ENCODE measurements at places on chromosomes 1 and 21.
A peak's percentile ranks its signal among the peaks of the same experiment; 100 is the strongest.

DNA sequence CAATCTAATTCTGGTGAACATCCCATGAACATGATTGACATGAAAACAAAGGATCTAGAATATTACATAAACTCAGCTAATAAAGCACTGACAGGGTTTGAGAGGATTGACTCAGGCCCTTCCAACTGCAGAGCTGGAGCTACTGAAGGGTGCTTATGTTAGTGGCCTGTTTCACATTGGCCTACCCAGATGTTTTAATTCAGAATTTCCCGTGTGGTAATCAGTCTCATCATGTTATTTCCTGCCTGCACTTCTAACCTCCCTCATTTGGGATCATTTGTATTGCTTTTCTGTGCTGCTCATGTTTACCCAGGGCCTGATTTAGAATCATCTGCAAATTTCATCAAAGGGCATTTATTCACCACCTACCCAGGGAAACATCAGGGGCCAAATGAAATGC lies 270.3 kb downstream of the PLPP3 start:
- DNase-seq = no peak

GRCh38 chr1:82445827-82446226 lies 645.1 kb downstream of the ADGRL2 start:
- DNase-seq = no peak

- DNase-seq = no peak
Measured at GRCh38 chr1:215599418-215600074, 32.4 kb downstream of the KCTD3 start.

DNA sequence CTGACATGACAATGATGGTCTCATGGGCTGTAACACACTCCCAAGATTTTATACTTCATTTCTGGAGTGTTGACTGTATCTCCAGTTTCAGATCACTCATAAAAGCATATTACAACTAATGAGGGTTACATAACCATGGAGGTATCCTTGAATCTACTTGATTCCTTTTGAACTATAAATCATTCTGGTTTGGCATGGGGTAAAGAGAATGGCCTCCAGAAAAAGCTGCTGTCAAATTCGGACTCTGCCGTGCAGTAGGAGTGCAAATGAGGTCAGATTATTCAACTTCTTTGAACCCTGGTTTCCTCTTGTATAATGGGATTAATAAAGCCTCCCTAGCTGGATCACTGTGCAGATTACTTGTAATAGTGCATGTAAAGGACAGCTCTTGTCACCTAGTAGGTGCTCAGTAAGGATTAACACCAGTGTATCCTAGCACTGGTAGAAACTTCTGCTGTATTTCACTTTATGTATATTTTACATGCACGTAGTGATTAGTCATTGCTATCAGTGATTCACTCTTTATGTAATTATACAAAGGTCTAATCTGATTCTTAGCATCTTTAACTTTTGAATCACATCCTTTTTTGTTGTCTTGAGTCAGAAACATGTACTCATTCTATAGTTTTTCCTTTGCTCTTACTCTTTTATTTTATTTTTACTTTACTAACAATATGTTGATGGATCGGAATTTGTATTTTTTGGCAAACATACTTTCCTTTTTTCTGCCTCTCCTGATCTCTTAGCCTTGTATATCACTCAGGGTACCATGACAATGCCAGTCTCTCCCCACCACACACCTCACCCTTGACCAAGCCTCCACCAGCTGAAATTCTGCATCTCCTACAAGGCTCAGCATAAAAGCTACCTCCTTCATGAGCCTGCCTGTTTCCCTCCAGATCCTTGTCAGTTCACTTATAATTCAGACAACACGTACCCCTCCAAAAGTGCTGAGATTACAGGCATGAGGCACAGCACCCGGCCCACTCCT lies 3.2 kb downstream of the LRRC8C start:
- no peak for DNase-seq

GRCh38 chr1:147895123-147895522 lies 7.5 kb upstream of the GJA8 start:
- DNase-seq = no peak

DNA sequence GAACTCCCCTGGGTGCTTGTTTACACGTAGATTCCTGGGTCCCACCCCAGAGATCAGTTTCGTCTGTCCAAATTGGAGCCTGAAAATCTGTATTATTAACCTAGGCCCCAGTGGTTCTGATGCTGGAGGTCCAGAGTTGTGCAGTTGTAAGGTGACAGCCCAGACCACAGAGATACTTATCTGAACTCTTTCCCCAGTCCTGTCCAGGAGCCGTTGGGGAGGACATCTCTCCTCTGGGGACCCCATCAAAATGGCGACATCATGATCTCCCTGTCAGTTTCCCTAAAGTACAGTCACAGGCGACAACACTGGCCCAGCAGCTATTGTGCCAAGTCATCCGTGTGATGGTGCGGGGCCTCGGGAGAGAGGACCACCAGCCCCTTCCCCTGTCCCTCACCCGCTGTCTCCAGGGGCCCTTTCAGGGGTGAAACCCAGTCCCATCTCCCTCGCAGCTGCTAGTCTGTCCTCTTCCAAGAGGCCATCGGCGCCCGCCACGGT lies 749 bp upstream of the EFHD2 start:
- no peak for DNase-seq

DNA sequence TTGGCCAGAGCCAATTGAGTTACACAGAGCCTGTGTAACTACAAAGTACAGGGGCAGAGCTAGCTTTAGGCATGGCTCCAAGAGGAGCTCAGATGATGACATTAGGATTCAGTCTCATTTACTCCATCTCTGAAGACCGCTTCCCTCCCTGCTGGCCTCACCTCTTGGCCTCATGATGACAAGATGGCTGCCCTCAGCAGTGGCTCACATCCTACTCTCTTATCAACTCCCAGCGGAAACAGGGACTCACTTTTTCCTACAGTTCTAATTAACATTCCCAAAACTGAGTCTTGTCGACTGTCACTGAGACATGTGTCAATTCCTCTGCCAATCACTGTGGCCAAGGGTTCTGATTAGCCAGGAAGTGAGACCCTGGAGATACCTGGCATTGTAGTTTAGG lies 59.4 kb upstream of the ECE1 start:
- no peak for DNase-seq

DNA sequence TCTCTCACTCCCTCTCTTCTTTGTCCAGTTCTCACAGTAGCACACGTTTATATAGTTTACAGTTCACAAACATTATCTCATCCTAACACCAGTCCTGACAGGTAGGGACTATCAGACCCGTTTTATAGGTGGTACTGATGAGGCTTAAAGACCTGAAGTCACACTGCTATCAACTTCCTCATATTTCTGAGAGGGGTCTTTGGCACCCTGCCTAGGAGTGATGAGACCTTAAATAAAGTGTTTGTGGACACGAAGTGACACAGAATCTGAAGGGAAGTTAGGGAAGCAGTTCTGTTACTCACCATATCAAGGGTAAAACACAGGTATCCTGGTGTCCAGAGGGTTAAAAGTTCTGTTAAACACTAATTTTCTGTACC lies 590 bp upstream of the TACSTD2 start:
- DNase-seq = no peak

DNA sequence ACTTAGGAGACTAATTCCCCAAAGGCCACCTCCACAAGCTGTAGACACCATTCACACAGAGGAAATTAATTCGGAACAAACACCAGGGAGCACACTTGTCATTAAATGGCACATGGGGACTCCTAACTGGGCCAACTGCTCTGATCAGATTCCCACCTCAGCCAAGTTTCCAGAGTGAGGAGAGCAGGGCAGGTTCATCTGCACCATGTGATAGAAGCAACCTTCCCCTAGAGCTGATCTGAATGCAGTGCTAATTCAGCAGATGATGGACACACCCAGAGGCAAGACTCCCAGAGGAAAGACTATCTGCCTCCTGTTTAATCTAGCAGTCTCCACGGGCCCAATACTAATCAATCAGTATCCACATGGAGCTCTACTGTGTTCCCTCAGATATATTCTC lies 147.0 kb downstream of the VAV3 start:
- DNase-seq = no peak

- no peak for DNase-seq
Measured at GRCh38 chr1:7218210-7218832, 433.1 kb downstream of the CAMTA1 start.

DNA sequence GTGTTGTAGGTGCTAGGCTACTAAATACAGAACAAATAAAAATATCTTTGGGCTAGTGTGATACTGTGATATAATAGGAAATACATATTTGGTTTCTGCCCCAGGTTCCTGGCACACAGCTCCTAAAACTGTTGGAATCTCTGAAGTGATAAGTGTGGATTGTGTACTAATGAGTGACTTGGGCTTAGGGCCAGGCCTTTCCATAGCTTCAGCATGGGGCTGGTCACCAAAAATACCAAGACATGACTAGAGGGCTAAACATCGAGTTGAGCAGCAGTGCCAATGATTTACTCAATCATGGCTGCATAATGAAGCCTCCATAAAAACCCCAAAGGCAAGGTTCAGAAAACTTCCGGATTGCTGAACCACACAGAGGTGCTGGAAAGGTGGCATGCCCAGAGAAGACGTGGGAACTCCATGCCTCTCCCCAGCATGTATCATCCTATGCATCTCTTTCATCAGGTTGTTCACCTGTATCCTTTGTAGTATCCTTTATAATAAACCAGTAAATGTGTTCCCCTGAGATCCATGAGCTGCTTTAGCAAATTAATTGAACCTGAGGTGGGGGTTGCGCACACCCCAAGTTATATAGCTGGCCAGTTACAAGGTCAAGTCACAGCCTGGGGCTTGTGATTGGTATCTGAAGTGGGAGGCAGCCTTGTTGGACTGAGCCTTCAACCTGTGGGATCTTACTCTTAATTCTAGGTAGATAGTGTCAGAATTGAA lies 51.6 kb downstream of the ZMYM4 start:
- peak; percentile 19 for DNase-seq

GRCh38 chr21:33332143-33332542 lies 7.4 kb downstream of the IFNAR1 start:
- no peak for DNase-seq

- DNase-seq = no peak
Measured at GRCh38 chr1:58879464-58879863, 95.6 kb upstream of the JUN start.

GRCh38 chr1:235679005-235679404 lies 29.4 kb upstream of the GNG4 start:
- no peak for DNase-seq

DNA sequence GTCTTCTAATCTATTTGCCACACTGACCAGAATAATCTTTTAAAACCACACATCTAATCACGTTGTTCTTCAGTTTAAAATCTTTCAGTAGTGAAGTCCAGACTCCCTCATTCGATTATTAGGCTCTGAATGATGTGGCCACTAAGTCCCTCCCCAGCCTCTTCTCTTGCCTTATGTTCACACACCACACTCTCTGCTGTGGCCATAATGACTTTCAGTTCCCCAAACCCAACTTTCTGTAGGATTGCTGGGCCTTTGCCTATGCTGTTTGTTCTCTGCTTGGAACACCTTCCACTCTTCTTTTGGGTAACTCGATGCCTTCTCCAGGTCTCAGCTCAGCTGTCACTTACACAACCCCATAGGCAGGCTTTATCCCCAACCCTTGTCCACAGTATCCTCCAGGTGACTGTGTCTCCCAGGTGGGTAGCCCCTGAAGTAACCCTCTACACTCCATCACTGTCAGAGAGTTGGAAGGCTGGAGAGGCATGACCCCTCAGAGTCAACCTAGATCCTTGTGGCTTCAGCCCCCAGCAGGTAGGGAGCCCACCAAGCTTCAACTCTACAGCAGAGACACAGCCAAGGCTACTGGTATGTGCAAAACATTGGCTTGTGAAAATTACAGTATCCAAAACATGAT lies 8.4 kb upstream of the SLC37A1 start:
- no peak for DNase-seq

GRCh38 chr1:160539990-160540858 lies 17.2 kb upstream of the SLAMF6 start:
- no peak for DNase-seq

DNA sequence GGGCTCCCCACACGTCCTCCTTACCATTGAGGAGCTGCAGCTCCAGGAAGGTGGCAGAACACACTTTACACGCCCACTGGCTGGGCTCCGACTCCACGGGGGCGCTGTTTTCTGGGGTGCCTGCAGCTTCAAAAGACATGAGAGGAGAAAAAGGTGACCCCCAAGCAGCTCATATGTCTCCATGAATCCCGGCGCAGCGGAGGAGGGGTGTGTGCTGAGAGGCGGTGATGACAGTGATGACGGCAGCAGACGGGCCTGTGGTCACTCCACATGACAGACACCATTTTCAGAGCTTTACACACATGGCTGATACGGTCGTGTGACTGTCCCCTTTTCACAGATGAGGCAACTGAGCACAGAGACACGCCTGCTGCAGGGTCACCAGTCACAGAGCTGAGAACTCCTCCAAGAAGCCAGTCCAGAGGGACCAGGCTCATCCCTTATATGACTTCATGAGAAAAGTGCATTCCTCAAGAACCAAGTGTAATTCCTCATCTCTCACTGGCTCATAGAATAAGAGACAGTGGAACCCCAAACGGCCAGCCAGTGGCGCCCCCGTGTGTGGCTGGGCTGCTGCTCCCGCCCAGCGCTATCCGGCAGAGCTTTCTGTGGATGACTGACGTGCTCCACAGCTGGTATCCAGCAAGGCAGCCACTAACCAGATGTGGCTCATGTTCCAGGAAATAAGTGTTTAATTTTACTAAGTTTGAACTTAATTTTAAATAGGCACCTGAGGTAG lies 31.9 kb downstream of the PRDM15 start:
- peak; percentile 9 for DNase-seq

GRCh38 chr1:221381910-221382623 lies 359.8 kb downstream of the DUSP10 start:
- DNase-seq = peak; percentile 44

DNA sequence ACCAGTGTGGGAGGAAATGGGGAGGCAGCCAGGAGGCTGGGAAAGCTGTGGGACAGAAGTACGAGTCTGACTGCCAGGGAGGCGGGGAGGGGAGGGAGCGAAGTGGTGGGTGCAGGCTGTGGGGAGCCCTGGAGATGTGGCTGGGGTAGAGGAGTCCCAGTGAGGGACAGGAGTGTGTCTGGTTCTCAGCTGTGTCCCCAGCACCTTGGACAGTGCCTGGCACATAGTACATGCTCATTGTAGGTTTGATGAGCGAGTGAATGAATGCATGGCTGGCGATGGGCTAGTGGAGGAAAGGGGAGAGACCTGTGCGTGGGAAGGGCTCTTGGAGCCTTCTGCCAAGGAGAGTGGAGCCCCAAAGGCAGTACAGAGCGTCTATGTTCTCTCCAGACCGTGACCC lies 104.1 kb downstream of the SIK1 start:
- DNase-seq = no peak

- no peak for DNase-seq
Measured at GRCh38 chr1:173052681-173053196, 2.0 kb upstream of the TNFSF18 start.

- no peak for DNase-seq
Measured at GRCh38 chr21:37145635-37146111, 72.6 kb downstream of the TTC3 start.

- no peak for DNase-seq
Measured at GRCh38 chr1:40851643-40852042, 10.5 kb downstream of the CITED4 start.

- DNase-seq = no peak
Measured at GRCh38 chr1:220892997-220893700, 13.9 kb downstream of the HLX start.

All from GM04504 (cell line).